ENCODE measurements at places on chromosomes 3 and 15. TPM values are rescaled to one million over a fixed set of nuclear protein-coding genes. Genes with fewer than 3 reads are reported as not detected.

IQCF5 gene
- not detected for polyA plus RNA-seq

GRCh38 chr3:29694331-29694730, 413.5 kb downstream of the RBMS3 start:
- no peak for DNase-seq

GRCh38 chr15:31349233-31350141, 22.9 kb downstream of the KLF13 start:
- no peak for DNase-seq

GRCh38 chr3:147649475-147649874, 240.3 kb downstream of the ZIC1 start:
- no peak for DNase-seq
